ENCODE measurements at places on chromosomes 3 and 15.

DNA sequence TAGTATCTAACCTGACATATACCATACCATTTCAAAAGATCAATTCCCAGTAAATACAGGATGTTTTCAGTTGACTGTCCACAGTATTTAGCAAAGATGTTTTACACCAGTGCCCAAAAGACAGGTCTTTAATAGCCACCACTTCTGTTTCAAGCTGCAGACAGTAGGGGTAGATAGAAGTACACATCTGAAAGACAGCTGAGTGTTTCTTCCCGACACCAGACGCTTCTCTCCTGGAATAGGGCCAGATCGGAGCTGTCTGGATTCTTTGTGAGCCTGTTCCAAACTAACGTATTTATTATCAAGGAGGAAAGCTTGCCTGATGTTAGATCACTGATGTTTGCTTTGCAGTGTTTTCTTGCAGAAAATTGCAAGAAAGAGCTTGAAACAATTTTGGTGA is 136.1 kb upstream of the RBMS3 start:
- peak; percentile 66 for DNase-seq

GRCh38 chr15:101445562-101446517 is 43.7 kb downstream of the PCSK6 start:
- DNase-seq: no peak

- no peak for DNase-seq
Observed at GRCh38 chr3:101243285-101244211, 76.8 kb downstream of the IMPG2 start.

DNA sequence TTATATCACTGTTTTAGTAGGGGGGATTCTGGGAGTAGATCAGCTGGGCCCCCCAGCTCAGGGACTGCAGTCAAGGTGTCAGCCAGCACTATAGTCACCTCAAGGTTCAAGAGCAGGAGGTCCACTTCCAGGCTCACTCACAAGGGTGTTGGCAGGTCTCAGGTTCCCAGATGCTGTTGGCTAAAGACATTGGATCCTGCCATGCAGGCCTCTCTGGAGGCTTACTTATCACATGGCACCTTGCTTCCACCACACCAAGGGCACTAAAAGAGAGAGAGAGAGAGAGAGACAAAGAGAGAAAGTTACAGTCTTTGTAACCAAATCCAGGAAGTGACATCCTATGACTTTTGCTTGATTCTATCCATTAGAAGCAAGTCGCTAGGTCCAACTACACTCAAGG is 7.5 kb upstream of the PPP1R14D start:
- no peak for DNase-seq

- DNase-seq: no peak
Observed at GRCh38 chr15:36832774-36833463, 253.5 kb downstream of the CDIN1 start.

DNA sequence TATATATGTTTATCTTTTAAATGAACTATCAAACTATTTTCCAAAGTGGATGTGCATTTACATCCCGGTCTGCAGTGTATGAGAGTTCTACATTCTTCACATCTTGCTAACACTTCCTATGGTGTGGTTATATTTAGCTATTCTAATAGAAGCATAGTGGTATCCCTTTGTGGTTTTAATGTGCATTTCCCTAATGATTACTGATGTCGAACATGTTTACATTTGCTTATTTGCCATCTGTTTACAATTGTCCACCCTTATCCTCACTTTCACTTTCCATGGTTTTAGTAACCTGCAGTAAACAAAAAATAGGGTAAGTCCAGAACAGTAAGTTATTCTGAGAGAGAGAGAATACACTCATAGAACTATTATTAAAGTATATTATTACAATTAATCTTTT is 360.5 kb upstream of the NAALADL2 start:
- no peak for DNase-seq

DNA sequence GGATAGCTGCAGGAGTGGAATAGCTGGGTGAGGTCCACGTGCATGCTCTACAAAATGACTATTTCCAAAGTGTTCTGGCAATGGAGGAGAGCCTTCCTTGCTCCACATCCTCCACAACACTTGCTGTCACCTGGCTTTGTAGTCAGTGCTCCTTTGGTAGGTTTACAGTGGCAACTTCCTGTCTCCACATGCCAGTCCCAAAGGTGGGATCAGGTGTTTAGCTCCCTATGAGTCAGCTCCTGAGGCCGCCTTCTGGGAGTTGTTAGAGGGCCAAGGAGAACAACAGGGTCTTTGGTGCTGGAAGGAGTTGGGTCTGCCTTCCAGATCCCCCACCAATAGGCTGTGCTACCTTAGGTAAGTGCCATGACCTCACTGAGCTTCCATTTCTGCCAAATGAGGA is 15.3 kb upstream of the LIMD1 start:
- no peak for DNase-seq
